Activated CD8-positive, alpha-beta memory T cell treated with anti-CD3 and anti-CD28 coated beads for 1 hour (primary cell): ENCODE measurements at places on chromosomes 7 and 10.

- DNase-seq, result no peak
Observed at GRCh38 chr7:85426487-85426960, 239.7 kb upstream of the SEMA3D start.

DNA sequence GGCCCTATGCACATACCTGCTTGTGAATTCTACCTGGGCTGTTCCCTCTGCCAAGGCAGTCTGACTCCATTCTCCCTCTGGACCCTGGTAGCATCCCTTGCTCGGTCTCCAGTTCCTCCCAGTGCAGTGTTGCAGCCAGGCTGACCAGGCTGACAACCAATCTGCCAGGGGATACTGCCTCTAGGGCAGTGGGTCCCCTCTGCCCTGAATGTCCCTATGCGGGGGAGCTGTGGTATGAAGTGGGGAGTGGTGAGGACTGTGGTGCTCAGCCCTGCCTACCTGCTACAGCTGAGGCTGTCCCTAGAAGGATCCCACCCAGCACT is 48.0 kb upstream of the CAMK2B start:
- no peak for DNase-seq

- no peak for DNase-seq
Observed at GRCh38 chr10:110413903-110414547, 83.7 kb upstream of the DUSP5 start.

DNA sequence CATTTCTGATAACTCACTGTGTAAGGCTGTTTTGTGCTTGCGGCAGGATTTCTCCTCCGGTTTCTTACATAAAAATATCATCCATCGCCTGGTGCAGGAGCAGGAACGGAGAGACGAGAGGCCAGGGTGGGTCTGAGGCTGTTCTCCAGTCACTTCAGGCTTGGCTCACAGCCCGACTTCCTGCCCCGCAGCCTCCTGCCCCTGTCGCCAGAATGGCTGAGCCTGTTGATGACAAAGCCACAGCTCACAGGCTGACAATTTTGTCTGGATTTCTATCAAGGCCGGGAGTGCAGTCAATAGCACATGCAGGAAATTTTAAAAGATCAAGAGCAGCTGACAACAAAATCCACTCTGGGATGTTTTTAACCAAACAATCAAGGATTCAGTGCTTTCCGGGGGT is 229.7 kb upstream of the ZNF32 start:
- no peak for DNase-seq

- no peak for DNase-seq
Observed at GRCh38 chr7:69177941-69178494, 420.3 kb upstream of the AUTS2 start.

DNA sequence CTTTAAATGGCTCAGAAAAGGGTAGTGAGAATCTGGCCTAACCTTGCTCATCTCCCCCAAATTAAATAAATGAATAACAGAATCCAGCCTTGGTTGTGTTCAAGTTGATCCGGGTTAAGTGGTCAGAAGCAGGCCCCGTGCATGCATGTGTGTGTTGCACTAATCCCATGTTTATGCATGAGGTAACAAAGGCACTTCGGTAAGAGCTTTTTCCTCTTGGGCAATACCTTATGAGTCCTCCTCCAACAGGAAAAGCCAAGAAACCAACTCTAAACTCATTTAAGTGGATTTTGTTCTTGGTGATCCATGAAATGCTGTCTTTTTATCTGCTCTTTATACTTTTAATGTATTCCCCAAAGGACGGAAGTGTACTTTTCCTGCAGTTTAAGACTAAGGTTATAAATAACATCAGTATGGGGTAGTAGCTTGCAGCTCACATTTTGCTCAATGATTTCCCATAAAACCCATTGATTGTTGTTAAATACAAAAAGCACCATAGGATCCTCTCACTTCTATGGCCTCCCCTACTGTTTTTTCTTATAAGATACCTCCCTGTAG is 104.9 kb upstream of the YAE1 start:
- no peak for DNase-seq

- no peak for DNase-seq
Observed at GRCh38 chr7:17408904-17409290, 110.4 kb downstream of the AHR start.

GRCh38 chr10:133618851-133619250 is 7.7 kb downstream of the FRG2B start:
- no peak for DNase-seq

- no peak for DNase-seq
Observed at GRCh38 chr7:99296471-99296870, 23.8 kb downstream of the MYH16 start.

GRCh38 chr10:129883029-129883428 is 81.0 kb downstream of the EBF3 start:
- no peak for DNase-seq

DNA sequence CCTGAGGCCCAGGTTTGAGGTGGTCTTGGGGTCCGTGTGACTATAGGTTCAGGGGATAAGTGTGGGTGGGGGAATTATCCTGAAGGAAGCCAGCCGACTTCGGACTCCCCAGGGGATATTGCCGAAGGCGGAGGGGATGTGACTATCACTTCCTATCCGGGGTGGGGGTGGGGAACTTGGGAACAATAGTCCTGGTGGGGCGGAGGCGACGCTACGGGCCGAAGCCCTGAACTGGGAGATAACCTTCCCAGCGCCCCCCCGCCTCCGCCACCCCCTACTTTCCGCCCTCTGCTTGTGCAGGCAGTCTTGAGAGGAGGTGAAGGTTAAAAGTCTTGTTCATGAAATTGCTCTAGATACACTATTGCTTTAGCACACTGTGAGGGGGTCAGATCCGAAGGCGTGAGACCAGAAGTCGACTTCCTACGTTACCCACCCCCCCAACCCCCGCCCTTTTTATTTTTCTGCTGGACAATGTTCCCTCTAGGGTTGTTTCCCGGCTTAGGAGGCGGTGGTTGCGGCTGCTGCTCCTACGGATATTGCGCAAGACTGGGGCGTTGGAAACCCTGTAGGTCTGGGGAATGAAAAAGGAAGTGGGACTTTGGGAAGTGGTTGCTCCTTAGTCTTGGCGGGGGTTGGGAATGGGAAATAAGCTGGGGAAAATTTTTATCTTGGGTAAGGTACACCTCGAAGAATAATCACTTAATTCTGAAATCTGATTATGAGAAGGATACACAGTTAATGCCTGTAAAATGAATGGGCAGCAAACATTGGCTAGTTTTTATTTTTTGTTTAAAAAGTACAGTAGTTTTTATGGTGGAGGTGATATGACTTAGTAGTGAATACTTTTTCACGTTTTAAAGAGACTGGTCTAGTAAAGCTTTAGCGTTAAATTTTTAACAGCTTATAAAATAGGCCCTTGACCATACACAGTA is 1.5 kb downstream of the PTPN12 start:
- DNase-seq, result no peak

DNA sequence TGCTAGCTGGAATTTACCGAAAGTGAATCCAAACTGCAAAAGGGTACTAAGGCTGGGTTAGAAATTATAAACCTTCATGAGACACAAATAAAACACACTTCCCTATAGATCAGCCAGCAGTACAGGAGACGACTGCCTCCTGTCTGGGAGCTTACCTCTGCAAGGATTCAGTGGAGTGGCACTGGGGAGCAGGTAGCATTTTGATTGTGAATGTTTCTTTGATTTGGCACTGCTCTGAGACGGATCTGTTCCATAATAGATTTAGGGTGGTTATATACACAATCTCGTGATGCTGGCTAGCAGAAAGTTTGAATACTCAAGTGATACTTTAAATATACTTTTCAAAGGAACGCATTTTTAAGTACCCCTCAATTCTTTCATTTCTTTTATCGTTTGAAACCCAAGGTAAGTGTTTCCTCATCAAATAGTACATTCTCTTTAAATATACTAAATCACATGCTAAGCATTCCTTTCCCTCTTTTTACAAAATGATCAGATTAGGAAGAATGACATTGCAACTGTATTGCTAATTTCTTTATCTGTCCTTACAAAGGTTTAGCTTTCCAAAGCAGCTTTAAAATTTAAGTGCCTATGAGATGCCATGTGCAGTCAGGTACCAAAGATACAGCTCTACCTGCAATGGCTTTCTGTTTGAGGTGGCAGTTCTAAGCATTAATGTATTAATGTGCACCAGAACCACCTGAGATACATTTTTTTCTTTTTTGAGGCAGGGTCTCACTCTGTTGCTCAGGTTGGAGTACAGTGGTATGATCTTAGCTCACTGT is 20.6 kb upstream of the CHCHD3 start:
- no peak for DNase-seq

GRCh38 chr10:124896751-124897150 is 45.2 kb upstream of the ZRANB1 start:
- DNase-seq, result no peak

DNA sequence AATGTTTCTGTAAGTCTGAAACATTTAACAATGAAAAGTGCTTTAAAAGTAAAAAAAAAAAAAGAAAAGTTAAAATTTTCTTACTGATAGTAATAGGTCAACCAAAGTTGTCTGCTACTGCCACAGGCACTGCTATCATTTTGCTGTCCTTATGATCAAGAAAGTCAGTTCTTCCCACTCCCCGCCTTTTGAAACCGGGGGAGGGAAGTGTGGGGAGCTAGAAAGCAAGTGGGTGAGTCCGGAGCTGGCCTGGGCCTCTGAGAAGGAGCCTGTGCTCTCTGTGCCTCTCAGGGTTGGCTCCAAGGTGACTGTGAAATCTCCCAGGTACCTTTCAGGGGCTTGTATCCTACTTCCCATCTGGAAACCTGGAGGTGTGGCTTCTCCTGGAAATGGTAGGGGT is 7.3 kb downstream of the C7orf57 start:
- no peak for DNase-seq

GRCh38 chr7:45240273-45240771 is 82.7 kb downstream of the RAMP3 start:
- DNase-seq, result no peak

GRCh38 chr10:71603150-71603549 is 116.4 kb downstream of the C10orf105 start:
- DNase-seq, result no peak

DNA sequence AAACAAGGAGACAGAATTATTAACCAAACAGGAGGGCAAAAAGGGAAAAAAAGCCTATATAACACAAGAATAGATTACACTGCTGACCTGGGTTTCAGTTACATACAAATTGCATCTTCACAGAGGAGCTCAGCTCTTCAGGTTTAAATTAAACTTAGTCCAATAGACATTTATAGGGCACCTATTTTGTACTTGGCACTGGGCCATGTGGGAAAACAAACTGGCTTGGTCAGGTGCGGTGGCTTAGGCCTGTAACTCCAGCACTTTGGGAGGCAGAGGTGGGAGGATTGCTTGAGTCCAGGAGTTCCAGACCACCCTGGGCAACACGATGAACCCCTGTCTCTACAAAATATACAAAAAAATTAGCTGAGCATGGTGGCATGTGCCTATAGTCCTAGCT is 62.3 kb upstream of the CCDC6 start:
- DNase-seq, result no peak

- no peak for DNase-seq
Observed at GRCh38 chr7:105298439-105298894, 90.3 kb downstream of the SRPK2 start.

DNA sequence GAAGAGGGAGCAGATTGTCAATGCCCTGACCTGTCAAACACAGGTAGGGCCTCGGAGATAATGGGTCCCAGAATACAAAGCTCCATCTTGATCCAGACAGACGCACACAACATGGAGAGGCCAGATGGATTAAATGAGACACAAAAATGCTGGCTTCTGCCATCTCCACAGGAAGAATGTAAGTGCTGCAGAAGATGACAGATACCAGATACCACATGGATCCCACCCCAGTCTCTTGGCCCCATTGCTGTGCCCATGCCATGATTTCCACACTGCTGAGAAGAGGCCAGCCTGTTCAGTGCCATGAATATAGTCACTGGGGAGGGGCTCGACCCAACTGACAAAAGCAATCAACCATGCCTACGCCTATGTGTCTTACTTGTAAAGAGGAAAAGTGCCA is 487.9 kb downstream of the PARD3 start:
- DNase-seq, result no peak

GRCh38 chr7:90594751-90595317 is 1.3 kb upstream of the CDK14 start:
- no peak for DNase-seq

DNA sequence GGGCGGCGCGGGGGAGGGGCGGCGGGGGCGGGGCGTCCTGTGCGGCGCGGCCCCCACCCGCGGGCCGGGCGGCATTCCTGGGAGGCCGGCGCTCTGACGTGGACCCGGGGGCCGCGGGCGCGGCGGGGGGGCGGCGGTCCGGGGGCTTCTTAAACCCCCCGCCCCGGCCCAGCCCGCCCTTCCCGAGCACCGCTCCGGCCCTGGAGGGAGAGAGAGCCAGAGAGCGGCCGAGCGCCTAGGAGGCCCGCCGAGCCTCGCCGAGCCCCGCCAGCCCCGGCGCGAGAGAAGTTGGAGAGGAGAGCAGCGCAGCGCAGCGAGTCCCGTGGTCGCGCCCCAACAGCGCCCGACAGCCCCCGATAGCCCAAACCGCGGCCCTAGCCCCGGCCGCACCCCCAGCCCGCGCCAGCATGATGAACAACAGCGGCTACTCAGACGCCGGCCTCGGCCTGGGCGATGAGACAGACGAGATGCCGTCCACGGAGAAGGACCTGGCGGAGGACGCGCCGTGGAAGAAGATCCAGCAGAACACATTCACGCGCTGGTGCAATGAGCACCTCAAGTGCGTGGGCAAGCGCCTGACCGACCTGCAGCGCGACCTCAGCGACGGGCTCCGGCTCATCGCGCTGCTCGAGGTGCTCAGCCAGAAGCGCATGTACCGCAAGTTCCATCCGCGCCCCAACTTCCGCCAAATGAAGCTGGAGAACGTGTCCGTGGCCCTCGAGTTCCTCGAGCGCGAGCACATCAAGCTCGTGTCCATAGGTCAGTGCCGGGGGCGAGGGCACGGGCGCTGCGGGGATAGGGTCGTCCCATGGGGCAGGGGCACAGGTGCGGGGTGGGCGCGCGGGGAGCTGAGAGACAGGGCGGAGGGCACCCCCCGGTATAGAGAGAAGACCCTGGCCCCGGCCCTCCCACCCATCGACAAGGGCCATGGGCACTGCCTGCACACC is at the start of gene FLNC:
Gene FLNC (plus strand): TSS at position 176 of the 947 bp plus-strand sequence. CDS start 232 bp downstream, at position 408.
- no peak for DNase-seq

- DNase-seq, result no peak
Observed at GRCh38 chr10:44828508-44829142, 82.5 kb upstream of the TMEM72 start.

- DNase-seq, result no peak
Observed at GRCh38 chr10:50648089-50648934, 24.6 kb upstream of the SGMS1 start.

- DNase-seq, result no peak
Observed at GRCh38 chr7:73717025-73717807, 2.3 kb downstream of the STX1A start.

- DNase-seq, result no peak
Observed at GRCh38 chr7:4147926-4148620, 534.0 kb upstream of the FOXK1 start.

DNA sequence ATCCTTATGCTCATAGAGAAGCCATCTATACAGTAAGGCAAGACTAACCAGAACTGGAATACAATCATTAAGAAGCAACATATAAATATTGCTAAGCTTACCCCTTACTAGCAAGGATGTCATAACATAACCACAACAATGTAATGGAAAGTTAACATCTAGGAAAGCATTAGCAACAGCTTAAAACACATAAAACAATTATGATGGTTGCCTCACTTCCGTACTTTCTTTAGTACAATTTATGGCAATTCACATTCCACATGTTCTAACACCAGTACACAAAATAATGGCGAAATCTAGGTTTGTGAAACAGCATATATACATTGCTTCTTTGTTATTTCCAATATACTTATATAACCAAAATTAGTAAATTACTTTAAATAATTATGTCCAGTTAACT is 195.0 kb downstream of the AHR start:
- DNase-seq, result no peak

- no peak for DNase-seq
Observed at GRCh38 chr10:89837165-89838043, 136.0 kb downstream of the KIF20B start.
